NCI-H1417 (cell line): ENCODE measurements at places on chromosomes 5 and 9.

GRCh38 chr9:127020036-127020801 is 102.2 kb downstream of the ANGPTL2 start:
- DNase-seq, result no peak

DNA sequence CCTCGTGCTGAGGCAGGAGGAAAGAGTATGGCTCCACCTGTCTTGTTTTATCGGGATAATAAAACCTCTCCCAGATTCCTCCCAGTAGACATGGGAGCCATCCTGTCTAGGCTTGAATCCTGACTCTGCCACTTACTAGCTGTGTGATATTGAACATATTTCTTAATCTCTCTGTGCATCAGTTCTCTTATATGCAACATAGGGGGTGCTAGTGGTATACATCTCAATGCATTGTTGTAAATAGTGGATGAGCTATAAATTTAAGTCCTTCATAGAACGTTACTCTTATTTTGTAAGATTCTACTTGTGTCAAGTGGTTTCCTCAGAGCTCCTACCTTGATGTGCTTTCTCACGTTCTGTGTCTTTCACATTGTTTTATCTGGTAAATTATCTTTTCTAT is 417.7 kb upstream of the POU5F2 start:
- no peak for DNase-seq

GRCh38 chr5:178419196-178419595 is 171.0 kb downstream of the COL23A1 start:
- DNase-seq, result no peak

DNA sequence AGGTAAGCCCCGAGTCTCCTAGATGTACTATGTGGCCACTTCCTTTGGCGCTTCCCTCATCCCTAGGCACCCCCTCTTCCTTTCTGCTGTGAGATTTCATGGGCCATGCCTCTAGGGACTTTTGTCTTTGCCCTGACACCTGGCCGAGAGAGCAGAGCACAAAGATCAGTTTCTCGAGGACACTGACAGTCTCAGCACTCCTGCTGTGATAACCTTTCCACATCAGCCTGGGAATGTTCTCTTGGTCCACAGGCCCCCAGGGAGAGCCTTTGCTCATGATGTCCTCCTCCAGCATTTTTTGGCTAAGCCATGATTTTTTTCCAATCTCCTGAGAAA is 127.0 kb upstream of the CPEB4 start:
- no peak for DNase-seq

- DNase-seq, result peak; percentile 52
These were observed 744 bp downstream of the TARS1 start for GRCh38 chr5:33441241-33442177.

GRCh38 chr5:125381290-125381689 is 634.9 kb upstream of the ZNF608 start:
- no peak for DNase-seq

DNA sequence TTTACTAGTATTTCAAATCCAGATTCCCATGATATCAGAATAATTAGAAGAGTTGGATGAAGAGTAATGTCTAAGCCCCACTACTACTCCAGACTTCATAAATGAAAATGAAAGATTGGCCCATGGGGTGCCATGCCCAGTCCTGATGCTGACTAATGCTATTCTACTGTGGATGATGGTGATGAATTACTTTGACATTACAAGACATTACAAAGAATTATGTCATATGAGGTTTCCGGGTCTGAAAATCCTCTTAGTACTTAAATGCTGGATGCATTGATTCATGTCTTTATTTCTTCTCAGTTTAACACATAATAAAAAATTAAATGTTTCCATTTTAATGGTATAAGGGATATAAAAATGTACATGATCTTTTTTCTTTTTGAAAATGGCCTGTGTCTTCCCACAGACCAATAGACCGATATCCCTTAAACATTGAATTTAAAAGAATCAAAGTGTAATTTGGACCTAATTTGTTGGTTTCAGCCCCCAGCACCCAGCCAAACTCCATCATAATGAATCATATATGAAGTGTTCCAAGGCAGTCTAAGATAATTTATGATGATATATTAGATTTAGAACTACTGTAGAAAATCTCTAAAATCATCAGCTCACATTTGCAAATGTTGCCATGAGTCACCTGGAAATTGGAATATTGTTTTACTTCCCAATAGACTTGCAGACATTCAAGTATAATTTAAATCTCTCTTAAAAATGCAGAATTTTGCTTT is 223.6 kb upstream of the SGCD start:
- DNase-seq, result no peak

DNA sequence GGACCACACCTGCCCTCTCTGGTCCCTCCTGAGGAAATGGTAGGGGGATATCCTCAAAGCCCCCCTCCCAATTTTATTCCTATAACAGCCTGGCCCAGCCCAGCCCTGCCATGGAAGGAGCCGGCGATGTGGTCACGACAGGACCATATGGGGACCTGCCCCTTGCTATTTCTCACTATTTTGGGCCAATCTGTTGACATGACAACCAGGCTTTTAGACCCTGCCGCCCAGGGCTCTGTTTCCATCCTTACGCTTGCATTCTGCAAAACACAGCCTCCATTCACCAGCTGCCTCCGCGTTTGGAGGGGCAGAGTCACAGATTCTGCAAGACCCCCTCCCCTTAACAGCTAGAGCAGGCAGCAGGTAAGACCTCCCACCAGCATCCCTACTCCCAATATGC is 112.2 kb downstream of the GABBR2 start:
- no peak for DNase-seq

DNA sequence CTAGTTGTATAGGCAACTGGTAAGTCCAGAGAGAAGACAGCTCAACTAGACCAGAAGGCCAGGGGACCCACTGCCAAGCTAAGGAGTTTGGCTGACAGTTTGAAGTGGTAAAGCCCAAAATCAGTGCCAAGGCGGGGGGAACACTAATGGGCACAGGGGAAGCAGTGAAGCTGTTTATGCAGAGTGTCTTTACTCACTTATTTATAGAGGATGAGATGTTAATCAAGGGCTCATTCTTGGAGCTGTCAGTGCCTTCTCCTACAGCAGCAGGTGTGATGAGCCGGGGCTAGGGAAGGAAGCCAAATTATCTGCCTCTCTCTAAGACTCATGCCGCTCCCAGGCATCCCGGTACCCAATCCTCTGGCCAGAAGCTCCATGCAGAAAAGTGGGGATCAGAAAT is 75.2 kb upstream of the GALNT10 start:
- DNase-seq, result no peak

GRCh38 chr5:117414926-117415325 is 840.3 kb upstream of the SEMA6A start:
- DNase-seq, result no peak

DNA sequence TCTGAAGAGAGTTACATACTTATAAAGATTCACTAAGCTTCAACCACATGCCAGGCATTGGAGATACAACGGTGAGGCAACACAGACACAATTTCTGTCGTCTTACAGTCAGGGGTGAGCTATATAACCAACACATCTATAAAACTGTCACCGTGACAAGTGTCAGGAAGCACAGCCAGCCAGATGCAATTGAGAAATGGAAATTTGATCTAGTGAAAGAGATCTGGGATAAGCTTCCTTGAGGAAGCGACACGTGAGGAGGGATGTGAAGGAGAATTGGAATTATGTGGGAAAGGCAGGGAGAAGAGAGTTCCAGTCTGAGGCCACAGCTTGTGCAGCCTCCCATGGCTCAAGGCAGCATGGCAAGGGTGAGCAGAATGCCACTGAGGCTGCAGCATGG is 50.9 kb upstream of the ZNF354B start:
- no peak for DNase-seq
